Lower leg skin (tissue), 4 donors: ENCODE measurements at places on chromosomes 6 and 20. TPM values are rescaled to one million over a fixed set of nuclear protein-coding genes. Genes with fewer than 3 reads are reported as not detected.
A peak's percentile ranks its signal among the peaks of the same experiment; 100 is the strongest.

The MYLIP gene
- total RNA-seq, result 35.1 TPM

The RANBP9 gene
- total RNA-seq, result 52.7 TPM

The SPATS1 gene
- not detected for total RNA-seq

DNA sequence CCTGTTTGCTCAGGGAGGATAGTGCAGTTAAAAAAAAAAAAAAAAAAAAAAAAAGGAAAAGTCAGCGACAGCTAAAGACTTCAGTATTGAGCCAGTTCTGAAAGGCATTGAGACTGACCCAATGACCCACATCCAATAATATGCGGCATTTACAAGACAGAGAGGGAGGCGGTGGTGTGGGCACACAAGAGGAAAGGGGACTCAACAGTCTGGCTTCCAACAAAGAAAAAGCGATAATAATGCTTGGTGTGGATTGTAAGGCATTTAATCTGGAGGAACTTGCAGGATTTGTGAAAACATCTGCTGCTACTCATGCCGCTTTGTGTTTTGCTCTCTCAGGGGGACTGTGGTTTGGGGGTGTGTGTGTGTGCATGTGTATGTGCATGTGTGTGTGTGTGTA is 784.3 kb upstream of the CHD6 start:
- no peak for DNase-seq

- peak; percentile 84 for DNase-seq
Measured at GRCh38 chr6:159103396-159104162, 58.8 kb upstream of the TAGAP start.

The HDGFL1 gene
- total RNA-seq, result not detected

The LTA gene
- not detected for total RNA-seq

The LINC00237 gene
- not detected for total RNA-seq
